ENCODE measurements at places on chromosomes 13 and 19.

DNA sequence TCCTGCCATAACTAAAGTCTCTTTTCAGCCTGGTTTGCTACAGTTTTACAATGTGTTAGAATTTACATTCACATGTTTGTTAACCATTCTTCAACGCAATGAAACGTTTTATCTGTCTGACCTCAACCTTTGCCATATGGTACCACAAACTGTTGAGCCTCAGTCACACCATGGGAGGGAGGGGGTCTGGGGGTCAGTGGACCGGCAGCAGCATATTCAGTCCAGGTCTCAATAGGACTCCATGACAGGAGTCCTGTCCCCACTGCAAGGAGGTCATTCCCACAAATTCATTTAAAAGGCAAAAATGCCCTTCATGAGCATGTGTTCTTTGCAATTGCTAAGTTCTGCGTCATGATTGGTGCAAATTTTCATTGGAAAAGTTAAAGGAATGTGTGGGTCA, 66.6 kb upstream of the OLFM4 start:
- DNase-seq, result no peak

DNA sequence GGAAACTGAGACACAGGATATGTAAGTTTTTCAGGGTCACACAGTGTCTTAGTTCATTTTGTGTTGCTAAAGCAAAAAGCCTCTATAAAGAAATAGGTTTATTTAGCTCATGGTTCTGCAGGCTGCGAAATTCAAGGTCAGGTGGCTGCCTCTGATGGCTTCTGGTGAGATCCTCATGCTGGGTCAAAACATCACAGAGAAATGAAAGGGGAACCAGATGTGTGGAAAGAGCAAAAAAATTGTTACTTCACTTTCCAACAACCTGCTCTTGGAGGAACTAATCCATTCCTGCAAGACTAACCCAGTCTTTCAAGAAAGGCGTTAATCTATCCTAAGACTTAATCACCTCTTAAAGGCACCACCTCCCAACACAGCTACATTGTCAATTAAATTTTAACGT, 64.2 kb upstream of the UBL3 start:
- no peak for DNase-seq

DNA sequence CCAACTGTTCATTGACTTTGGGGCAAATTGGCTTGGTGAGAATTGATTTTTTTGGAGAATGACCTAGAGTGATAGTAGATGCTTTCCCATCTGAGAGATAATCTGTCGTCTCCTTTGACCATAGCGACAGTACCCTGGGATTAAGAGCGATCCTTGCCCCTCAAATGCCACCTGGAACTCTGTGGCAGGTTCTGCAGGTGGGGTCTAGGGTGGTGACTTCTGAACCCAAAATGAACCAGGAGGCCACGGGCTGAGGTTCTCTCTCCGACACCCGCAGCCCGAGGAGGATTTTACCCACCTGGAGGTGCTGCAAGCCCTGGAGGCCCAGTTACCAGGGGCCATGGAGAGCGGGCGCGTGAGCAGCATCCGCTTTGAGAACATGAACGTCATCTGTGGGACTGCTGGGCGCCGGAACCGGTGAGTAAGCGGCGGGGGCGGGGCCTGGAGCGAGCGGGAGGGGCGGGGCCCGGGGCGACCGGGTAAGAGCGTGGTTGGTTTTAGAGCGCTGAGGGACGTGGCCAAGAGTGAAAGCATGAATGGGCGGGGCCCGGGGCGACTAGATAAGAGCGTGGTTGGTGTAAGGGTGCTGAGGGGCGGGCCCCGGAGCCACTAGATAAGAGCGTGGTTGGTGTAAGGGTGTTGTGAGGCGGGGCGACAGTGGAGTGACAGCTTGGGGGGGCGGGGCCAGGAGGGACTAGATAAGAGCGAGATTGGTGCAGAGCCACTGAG, 8.6 kb downstream of the C19orf81 start:
- DNase-seq, result peak; percentile 99

DNA sequence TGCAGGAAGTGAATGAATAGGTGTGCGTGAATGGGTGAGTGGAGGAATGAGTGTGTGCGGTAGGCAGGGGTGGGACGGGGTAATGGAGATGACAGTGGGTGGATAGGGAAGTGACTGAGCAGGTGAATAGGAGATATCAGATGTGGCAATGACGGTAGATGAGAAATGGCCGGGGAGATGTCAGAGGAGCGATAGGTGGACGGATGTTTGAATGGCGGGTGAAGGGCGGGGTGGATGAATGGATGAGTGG, 1.5 kb downstream of the TTC9B start:
- no peak for DNase-seq

All from eye (tissue), 1 donor.